ENCODE measurements at places on chromosomes 12 and 14.

DNA sequence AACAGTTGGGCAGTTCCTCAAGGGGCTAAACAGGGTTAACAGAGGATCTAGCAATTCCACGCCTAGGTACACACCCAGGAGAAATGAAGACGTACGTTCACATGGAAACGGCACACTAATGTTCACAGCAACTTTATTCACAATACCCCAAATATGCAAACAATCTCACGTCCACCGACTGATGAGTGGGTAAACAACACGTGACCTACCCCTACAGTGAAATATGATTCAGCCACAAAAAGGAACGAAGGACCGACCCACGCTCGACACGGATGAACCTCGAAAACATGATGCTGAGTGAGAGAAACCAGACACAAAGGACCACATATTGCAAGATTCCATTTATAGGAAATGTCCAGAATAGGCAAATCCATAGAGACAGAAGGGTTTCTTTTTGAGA, 112.7 kb downstream of the NCOR2 start:
- no peak for DNase-seq

GRCh38 chr14:94460631-94461416, 8.2 kb upstream of the SERPINA11 start:
- DNase-seq, result peak; percentile 7

DNA sequence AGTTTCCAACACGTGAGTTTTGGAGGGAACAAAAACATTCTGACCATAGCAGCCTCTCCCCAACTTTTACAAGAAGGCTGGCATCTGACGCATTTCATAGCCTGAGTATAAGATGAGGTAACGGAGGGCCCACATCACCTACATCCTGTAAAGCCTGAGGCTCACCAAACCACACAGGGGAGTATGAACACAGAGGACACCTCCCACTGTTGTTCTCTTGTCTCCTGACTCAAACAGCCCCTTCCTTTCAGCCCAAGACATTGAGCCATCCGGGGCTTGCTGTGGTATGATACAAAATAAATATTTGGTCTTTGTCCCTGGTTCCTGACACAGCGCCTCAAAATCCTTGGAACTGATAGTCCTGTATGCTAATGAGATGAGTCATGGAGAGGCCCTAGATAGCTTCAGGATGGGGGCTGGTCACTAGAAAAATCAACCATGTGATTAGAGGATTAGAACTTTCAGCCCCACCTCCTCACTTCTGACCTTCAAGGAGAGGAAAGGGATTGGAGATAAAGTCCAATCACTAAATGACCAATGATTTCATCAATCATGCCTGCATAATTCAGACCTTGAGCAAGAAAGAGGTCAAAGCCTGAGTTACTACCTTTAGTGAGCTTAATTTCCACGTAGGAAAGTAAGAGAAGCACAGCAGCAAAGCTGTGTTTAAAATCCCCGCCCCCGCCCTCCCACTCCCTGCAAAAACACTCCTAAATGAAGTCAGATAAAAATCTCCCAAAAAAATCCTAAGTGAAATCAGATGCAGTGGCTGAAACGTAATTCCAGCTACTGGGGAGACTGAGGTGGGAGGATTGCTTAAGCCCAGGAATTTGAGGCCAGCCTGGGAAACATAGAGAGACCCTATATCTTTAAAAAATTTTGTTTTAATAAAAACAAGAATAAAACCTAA, 236.4 kb downstream of the PCNX1 start:
- no peak for DNase-seq

GRCh38 chr12:130124605-130125244, 37.5 kb upstream of the FZD10 start:
- no peak for DNase-seq

GRCh38 chr12:64229796-64230195, 7.7 kb upstream of the KICS2 start:
- no peak for DNase-seq

DNA sequence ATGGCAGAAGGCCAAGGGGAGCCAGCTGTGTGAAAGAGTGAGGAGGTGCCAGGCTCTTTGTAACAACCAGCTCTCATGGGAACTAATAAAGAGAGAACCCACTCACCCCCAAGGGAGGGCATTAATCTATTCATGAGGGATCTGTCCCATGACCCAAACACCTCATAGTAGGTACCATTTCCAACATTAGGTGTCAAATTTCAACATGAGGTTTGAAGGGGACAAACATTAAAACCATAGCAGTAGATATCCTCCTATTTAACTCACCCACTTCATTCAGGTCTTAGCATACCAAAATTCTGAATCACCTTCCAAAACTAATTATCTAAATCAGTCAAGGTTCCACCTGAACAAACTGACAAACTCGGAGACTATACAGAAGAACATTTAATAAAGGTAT, 75.3 kb downstream of the PPFIA2 start:
- DNase-seq, result no peak

- no peak for DNase-seq
Measured at GRCh38 chr12:113067987-113068935, 11.7 kb downstream of the DTX1 start.

DNA sequence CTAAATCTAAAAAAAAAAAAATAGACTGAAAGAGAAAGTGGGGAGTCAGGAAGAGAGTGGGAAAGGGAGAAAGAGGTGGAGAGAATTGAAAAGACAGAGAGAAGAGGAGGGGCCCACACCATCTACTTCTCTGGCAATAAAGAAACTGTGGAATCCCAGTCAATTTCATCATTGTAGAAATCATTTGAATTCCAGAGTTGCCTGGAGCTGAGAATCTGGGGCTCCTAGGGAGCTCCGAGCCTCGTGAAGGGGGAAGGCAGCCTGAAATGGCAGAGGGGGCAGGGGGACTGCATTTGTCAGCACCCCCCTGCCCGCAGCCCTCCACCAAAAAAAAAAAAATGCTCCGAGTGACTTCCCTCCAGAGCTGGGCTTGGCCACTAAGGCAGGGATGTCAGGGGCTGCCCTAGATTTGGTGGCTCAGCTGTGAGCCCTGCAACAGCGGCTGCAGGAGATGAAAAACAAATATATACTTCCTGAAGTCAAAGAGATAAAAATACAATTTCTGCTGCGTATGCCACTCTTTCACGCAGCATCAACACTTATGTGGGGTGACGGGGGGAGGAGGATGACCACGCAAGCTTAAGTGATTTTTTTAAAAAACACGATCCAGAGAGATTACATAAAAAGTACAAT, 80.5 kb downstream of the BCL11B start:
- no peak for DNase-seq

DNA sequence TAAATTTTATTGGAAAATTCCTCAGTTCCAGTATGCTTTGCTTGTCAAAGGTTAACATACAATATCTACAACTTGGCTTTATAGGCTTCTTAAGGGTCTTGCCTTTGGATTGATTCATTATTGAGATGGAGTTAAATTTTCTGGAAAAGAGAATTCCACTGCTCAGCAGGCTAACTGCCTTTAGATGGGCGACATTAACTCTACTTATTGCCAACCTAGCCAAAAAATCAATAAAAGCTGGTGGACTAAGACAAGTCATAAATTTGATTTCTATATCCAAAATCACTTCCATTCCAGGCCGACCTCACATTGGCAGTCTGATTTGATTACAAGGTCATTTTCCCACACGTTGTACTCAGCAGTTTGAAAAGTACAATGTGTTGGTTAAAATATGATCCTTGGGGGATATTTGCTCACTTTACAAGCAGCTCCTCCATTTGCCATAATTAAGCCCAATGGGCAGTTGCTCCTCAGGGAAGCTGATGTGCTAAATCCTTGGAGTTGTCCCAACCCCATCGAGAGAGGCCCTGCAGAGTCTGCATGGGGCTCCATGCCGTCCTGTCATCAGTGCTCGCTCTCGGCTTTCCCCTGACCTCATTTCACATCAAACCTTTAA, 36.1 kb upstream of the CRY1 start:
- DNase-seq, result no peak

GRCh38 chr14:65550779-65551643, 138.5 kb downstream of the FUT8 start:
- no peak for DNase-seq

DNA sequence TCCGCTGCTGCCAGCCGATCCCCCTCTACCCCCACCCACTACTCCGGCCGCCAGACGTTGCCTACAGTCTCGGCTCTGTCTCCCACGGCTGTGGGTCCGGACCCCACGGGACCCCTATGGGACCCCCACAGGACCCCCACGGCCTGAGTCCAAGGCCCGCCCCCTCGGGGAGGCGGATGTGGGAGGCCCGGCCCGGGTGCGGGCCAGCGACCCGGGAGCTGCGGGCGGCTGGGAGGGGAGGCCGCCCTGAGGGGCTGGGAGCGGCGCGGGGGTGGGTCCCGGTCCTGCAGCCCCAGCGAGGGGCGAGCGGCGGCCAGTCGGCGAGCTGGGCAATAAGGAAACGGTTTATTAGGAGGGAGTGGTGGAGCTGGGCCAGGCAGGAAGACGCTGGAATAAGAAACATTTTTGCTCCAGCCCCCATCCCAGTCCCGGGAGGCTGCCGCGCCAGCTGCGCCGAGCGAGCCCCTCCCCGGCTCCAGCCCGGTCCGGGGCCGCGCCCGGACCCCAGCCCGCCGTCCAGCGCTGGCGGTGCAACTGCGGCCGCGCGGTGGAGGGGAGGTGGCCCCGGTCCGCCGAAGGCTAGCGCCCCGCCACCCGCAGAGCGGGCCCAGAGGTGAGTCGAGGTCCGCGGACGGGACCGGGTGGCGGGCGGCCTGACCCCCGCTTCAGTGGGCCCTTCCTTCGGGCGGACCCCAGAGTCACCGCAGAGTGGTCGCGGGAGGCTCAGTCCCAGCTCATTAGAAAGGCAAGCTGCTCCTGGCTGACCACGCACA, at the start of gene ACVRL1:
Gene ACVRL1 (plus strand): TSS at position 422 of the 773 bp plus-strand sequence. CDS start 4,971 bp downstream, outside the sequence.
- DNase-seq, result no peak

- DNase-seq, result no peak
Measured at GRCh38 chr12:45268672-45269411, 52.9 kb downstream of the ANO6 start.

DNA sequence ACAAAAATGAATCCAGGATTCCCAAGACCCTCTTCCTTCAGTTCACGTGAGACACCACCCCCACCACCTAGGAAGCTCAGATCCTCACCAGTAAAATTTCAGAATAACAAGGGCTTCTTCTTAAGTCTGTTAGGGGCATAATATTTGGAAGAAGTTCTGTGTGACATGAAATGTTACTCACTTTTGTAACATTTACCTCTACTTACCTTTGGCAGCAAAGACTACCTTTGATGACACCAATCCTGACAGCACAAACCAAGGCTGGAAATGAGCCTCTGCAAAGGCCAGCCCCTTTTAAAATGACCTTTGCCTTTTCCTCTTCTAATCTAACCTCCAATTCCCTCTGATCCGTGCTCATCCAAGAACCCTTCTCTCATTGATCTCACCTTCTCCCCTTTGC, 19.4 kb upstream of the KRT77 start:
- DNase-seq, result no peak

GRCh38 chr14:76920331-76921087, 94.3 kb downstream of the LRRC74A start:
- DNase-seq, result no peak

DNA sequence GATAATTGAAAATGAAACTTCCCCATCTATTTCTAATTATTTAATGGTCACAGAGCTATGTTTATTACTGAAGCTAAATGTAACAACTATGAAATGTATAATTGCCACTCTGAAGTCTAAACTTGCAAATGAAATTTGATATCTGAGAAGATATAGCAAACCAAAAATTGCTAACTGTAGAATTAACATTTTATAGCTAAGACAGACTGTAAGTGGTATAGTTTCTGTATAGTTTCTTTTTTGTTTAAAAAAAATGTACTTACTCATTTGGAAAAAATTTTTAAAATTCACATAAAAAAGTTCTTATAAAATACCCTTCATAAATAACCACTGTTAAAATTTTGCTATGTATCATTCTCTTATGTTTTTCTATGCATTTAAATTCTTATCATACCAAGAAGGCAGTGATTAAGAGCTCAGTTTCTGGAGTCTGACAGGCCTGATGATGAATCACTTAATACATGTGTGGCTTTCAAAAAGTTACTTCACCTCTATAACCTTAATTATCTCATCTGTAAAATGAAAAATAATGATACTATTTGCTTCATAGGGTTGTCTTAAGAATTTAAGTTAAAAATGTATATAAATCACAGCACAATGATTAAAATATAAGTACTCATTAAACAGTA, 214.7 kb upstream of the GARIN2 start:
- DNase-seq, result no peak

- no peak for DNase-seq
Measured at GRCh38 chr14:101463566-101464171, 97.6 kb upstream of the DIO3 start.

GRCh38 chr14:51650716-51651387, 858 bp upstream of the FRMD6 start:
- peak; percentile 19 for DNase-seq

DNA sequence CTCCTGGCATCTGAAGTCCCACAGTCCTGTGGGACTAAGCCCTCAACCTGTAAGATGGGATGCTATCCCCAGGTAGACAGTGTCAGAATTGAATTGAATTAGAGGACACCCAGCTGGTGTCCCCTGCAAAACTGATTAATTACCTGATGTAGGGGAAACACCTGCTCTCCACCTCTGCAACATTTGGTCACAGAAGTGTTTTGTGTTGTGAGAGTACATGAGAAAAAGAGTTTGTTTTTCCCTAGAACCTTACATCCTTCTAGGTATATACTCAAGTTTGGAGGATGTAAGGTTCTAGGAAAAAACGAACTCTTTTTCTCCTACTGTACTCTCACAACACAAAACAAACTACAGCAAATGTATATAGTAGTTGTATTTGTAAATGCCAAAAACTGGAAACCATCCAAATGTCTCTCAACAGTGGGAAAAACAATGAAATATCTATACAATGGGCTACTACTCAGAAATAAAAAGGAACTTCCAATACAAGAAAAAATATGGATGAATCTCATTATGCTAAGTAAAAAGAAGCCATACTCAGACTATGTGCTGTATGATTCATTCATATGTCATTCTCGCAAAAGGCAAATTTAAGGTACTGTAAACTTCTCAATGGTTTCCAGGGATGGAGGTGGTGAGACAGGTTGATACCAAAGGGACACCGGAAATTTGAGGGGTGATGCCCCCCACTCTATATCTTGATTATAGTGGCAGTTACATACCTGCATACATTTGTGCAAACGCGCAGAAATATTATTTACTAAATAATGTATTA, 160.7 kb downstream of the MED13L start:
- no peak for DNase-seq

GRCh38 chr14:105890474-105891220, 364.3 kb downstream of the TMEM121 start:
- peak; percentile 2 for DNase-seq

DNA sequence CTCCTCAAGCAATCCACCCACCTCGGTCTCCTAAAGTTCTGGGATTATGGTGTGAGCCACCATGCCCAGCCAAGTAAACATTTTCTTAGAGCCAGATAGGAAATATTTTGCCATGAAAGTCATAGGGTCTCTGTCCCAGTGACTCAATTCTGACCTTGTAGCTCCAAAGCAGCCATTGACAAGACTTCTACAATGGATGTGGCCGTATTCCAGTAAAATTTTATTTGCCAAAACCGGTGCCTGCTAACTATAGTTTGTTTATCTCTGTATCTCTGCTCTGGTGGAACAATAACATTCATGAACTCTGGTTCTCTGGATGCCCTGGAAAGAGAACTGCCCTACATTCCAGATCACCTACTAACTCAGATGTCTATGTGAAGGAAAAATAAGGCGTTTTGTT, 54.6 kb upstream of the USP44 start:
- no peak for DNase-seq

Data from T-helper 2 cell (primary cell).